ENCODE measurements at places on chromosomes 6 and 20. TPM values are rescaled to one million over a fixed set of nuclear protein-coding genes. Genes with fewer than 3 reads are reported as not detected.
A peak's percentile ranks its signal among the peaks of the same experiment; 100 is the strongest.

DNA sequence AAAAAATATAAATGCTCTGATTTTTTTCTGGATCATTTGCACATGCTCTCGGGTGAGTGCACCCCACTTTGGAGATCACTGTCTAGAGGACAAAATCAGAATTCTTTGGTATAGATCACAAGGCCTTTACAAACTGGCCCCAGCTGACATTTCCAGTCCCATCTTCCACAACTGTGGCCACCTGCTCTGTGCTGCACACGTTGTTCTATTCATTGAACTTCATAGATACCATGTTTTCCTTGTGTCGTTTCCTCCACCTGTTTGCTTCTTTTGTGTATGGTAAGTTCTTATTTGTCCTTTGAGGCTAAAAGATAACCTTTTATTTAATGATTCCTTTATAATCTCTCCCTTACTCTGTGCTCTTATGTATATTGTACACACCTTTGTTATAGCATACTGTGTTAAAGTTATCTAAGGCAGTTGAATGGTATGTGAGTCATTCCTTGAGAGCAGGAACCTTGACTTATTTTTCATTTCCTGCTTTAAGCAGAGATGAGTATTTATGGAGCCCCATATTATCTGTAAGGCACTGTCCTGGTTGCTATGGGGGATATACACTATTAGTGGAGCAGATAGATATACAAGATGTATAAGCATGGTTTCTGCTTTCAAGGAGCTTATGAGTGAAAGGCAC is 12.0 kb upstream of the SLC17A5 start:
- no peak overlapping the region for H3K4me3 ChIP-seq
- H3K27ac ChIP-seq = no peak overlapping the region
- H3K27me3 ChIP-seq = no peaks in the 10 kb centered on the region
- DNase-seq = no peak
- no peaks in the 10 kb centered on the region for H3K4me1 ChIP-seq

DNA sequence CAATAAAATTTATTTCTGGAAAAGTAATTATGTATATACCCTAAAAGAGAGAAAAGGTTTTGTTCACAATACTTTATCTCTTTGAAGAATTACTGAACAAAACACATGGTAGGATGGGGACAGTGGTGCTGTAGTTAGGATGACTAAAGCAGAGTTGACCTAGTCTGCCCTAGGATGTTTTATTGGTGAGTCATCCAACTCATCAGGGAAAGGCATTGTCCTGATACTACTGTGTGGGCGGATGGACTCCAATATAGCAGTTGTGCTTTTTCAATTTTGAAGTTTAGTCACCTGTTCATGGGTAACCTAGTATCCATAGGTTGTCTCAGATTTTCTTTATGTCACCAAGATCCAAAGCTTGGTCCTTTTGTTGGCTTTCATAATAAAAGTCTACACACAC is 53.3 kb upstream of the EYS start:
- no peaks in the 10 kb centered on the region for H3K27me3 ChIP-seq
- H3K36me3 ChIP-seq = no peaks in the 10 kb centered on the region
- no peak overlapping the region for H3K27ac ChIP-seq
- H3K4me1 ChIP-seq = no peaks in the 10 kb centered on the region
- no peak overlapping the region for H3K4me3 ChIP-seq

Gene GMDS
- total RNA-seq = 19.9 TPM

Gene TMEM200A
- 7.4 TPM for total RNA-seq

GRCh38 chr6:37201726-37202125 is 31.8 kb downstream of the PIM1 start:
- H3K36me3 ChIP-seq = no peaks in the 10 kb centered on the region
- DNase-seq = no peak
- H3K27me3 ChIP-seq = no peaks in the 10 kb centered on the region
- no peak overlapping the region for H3K27ac ChIP-seq

GRCh38 chr6:137871831-137872454 is 4.9 kb downstream of the TNFAIP3 start:
- DNase-seq = no peak
- H3K4me3 ChIP-seq = peak overlapping the region; percentile 6
- H3K27me3 ChIP-seq = no peaks in the 10 kb centered on the region
- no peak overlapping the region for H3K27ac ChIP-seq
- H3K36me3 ChIP-seq = peaks cover 71% of the 10 kb centered on the region

DNA sequence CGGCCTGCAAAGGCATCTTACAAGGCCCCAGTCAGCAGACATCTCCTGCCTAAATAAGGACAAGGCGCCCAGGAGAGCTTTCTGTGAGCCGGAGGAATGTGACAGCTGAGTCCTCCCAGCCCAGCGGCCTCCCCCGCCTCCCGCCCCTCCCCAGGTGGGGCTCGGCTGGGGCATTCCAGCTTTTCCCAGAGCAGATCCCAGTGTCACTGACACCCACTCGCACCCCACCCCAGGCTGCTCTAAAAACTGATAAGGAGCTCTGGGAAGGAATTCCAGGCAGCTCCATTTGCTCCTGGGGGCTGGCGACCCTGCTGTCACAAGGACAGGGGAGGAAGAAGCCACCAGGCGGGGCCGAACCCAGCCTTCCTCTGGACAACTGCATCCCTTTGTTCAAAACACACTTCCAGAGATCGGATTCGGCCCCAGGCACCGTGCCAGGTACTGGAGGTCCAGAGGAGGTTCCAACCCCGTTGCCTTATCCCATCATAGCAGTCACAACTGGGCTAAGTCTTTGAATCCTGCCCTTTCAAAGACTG is 49.7 kb downstream of the JPH2 start:
- no peak for DNase-seq
- no peaks in the 10 kb centered on the region for H3K27me3 ChIP-seq
- H3K4me3 ChIP-seq = no peak overlapping the region
- H3K36me3 ChIP-seq = no peaks in the 10 kb centered on the region
- H3K4me1 ChIP-seq = no peaks in the 10 kb centered on the region

- no peak for DNase-seq
- H3K27me3 ChIP-seq = no peaks in the 10 kb centered on the region
- H3K4me1 ChIP-seq = no peaks in the 10 kb centered on the region
Observed at GRCh38 chr6:165628955-165629354, 34.1 kb downstream of the PDE10A start.

- H3K4me1 ChIP-seq = peaks cover 27% of the 10 kb centered on the region
- H3K4me3 ChIP-seq = no peak overlapping the region
- no peaks in the 10 kb centered on the region for H3K36me3 ChIP-seq
Observed at GRCh38 chr6:137923866-137924653, 57.0 kb downstream of the TNFAIP3 start.

GRCh38 chr6:5004373-5005037 is 668 bp upstream of the RPP40 start:
- DNase-seq = no peak
- no peaks in the 10 kb centered on the region for H3K27me3 ChIP-seq
- no peaks in the 10 kb centered on the region for H3K36me3 ChIP-seq

- DNase-seq = no peak
- H3K36me3 ChIP-seq = no peaks in the 10 kb centered on the region
- no peaks in the 10 kb centered on the region for H3K27me3 ChIP-seq
- no peak overlapping the region for H3K4me3 ChIP-seq
- no peaks in the 10 kb centered on the region for H3K4me1 ChIP-seq
Observed at GRCh38 chr6:20266851-20267608, 54.8 kb upstream of the MBOAT1 start.

DNA sequence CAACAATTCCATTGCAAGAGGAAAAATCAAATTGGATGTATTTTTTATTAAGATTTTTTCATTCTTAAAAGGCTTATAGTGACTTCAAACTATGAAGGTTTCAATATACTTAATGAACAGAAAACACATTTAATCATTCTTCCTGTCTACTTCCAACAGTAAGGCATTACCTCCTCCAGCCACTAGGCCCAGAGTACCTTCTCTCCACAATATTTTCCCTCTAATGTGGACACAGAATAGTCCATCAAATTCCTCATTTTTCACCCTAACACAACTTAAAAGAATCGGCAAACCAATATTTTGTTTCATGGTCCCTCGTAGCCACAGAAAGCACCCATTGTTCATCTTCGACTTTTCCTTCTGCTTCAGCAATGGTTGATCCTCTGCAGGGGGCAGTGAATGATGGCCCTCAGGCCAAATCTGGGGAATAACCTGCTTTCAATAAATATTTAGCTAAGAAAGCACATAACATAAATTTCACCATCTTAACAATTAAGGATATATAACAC is 335.4 kb upstream of the ID4 start:
- no peak overlapping the region for H3K27ac ChIP-seq
- H3K36me3 ChIP-seq = no peaks in the 10 kb centered on the region
- no peak overlapping the region for H3K4me3 ChIP-seq
- no peaks in the 10 kb centered on the region for H3K27me3 ChIP-seq
- H3K4me1 ChIP-seq = no peaks in the 10 kb centered on the region

Gene SLC2A10
- total RNA-seq = 2.0 TPM

DNA sequence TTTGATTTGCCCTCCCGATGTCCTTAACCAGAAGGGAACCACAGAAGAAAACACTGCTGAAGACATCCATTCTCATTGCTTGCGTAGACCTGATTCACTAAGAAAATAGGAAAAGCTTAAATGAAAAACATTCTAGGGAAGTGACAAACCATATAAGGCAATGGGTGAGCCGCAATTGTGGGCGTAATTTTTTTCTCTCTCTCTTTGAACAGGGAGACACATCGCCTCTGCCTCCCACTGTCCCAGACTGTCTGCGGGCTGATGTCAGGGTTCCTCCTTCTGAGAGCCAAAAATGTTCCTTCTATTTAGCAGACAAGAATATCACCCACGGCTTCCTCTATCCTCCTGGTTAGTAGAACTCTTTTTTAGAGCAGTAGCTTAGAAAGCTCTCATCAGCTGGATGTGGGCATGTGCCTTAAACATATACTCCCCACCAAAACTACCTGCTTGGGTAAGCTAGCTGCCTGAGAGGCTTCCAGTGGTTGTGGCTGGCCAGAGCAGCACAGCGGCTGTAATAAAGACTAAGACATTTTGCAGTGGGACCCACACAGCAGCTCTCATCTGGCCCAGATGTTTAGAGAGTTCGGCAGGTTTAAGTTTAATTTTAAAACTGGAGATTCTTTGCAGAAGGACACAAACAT is 22.7 kb upstream of the CTAGE9 start:
- H3K4me1 ChIP-seq = no peaks in the 10 kb centered on the region
- H3K27me3 ChIP-seq = no peaks in the 10 kb centered on the region
- H3K27ac ChIP-seq = no peak overlapping the region
- H3K4me3 ChIP-seq = no peak overlapping the region

DNA sequence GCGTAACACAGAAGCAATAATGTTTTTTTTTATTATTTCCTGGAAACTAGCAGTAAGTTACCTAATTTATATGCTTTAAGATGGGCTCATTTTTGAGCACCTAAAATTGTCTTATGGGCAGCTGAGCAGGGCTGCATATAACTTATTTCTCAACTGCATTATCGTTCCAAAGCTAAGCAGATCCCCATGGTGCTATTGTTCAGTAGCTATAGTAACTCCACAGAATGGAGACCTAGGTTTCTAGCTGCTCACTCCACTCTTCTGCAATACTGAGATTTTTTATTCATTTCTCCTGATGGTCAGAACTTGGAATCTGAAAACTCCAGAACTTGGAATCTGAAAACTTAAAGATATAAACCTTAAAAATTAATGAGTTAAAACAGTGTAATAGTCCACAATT is 18.7 kb downstream of the CRISP1 start:
- no peaks in the 10 kb centered on the region for H3K27me3 ChIP-seq
- DNase-seq = no peak
- no peak overlapping the region for H3K4me3 ChIP-seq
- no peaks in the 10 kb centered on the region for H3K4me1 ChIP-seq
- H3K27ac ChIP-seq = no peak overlapping the region
- no peaks in the 10 kb centered on the region for H3K36me3 ChIP-seq

- no peaks in the 10 kb centered on the region for H3K4me1 ChIP-seq
- no peak overlapping the region for H3K4me3 ChIP-seq
- no peak for DNase-seq
- H3K36me3 ChIP-seq = no peaks in the 10 kb centered on the region
- H3K27ac ChIP-seq = no peak overlapping the region
Observed at GRCh38 chr20:18004384-18005031, 35.7 kb downstream of the MGME1 start.

- no peaks in the 10 kb centered on the region for H3K27me3 ChIP-seq
- no peak overlapping the region for H3K4me3 ChIP-seq
- no peak for DNase-seq
- no peaks in the 10 kb centered on the region for H3K4me1 ChIP-seq
- H3K27ac ChIP-seq = no peak overlapping the region
- no peaks in the 10 kb centered on the region for H3K36me3 ChIP-seq
Observed at GRCh38 chr20:6240059-6240458, 117.2 kb upstream of the FERMT1 start.

DNA sequence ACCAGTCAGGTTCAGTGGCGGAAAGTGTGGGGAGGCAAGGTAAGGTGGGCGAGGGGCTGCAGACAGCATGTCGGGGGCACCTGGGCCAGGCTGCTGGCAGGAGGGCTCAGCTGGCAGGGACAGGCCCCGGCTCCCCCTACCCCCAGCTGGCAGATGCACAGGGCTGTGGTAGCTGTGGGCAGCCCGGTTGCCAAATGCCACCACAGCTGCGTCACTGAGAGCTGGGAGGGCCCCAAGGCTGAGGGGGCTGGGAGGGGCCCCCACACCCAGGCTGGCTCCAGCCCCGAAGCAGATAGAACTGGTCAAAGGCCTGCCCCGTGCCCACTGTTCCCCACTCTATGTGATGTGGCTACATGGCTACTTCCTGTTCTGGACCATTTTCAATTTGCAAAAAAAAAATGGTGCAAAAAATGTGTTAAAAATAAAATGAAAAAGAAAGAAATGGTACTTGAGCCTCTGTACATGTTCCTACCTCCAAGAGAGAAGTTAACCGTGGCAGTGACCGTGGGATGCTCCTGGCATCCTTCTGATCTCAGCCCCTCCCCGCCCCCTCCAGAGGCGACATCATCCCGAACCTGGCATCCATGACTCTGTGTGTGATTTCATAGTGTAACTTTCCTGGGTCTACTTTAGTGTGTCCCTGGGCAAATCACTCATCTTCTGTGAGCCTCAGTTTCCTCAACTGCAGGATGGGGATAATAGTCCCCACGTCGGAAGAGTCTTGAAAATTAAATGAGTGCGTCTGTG is 64.4 kb downstream of the UBE2V1 start:
- peaks cover 2% of the 10 kb centered on the region for H3K27me3 ChIP-seq
- no peak overlapping the region for H3K27ac ChIP-seq
- H3K36me3 ChIP-seq = no peaks in the 10 kb centered on the region
- H3K4me1 ChIP-seq = peaks cover 5% of the 10 kb centered on the region

Gene PLA2G7
- total RNA-seq = 9.3 TPM

GRCh38 chr6:88725111-88725975 is 238.1 kb downstream of the RNGTT start:
- no peak overlapping the region for H3K4me3 ChIP-seq
- no peak overlapping the region for H3K27ac ChIP-seq
- H3K27me3 ChIP-seq = no peaks in the 10 kb centered on the region
- no peaks in the 10 kb centered on the region for H3K4me1 ChIP-seq
- no peak for DNase-seq
- no peaks in the 10 kb centered on the region for H3K36me3 ChIP-seq

DNA sequence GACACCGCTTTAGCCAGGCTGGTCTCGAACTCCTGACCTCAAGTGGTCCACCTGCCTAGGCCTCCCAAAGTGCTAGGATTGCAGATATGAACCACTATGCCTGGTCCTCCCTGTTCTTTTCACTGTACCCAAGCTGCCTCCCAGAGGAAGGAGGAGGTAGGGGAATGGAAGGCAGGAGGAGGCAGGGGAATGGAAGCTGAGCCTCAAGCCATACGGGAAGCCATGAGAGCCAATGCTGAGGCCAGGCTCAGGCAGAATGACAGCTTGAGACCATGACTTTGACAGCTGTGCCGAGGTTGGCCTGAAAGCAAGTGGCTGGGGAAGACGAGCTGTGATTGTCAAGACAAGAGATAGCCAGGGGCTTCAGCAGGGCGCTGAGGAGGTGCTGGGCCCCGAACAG is 13.6 kb upstream of the ZNF335 start:
- no peak overlapping the region for H3K27ac ChIP-seq
- DNase-seq = no peak
- no peaks in the 10 kb centered on the region for H3K4me1 ChIP-seq

Gene MYO6
- 3.3 TPM for total RNA-seq

Measured in thymus (tissue), 14 donors.